H54 (cell line): ENCODE measurements at places on chromosomes 5 and 9.

DNA sequence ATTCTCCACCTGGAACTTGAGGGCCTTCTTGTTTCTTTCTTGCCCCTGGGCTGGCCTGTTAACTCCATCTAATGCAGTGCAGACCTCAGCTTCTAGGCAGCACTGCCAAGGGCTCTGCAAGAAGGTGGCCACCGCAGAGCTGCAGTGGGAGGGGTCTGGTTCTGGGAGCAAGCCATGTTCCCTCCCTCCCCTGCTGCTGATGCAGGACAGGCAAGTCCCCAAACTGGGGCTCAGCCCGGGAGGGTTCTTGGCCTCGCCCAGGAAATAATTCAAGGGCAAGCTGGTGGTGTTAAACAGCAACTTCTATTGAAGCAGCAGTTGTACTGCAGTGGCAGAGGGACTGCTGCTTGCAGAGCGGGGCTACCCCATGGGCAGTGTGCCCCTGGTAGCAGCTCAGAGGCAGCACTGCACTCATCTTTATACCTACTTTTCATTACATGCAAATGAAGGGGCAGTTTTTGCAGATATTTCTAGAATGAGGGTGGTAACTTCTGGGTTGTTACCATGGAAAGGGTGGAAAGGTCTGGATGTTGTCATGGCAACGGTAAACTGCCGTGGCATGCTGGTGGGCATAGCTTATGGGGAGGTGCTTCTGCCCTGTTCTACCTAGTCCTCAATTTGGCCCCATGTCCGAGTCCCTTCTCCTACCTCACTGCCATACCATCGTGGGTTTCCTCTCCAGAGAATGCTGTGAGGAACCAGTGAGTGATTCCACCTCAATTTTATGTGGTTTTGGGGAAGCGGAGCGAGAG, 82.1 kb downstream of the WDR41 start:
- no peak for DNase-seq

DNA sequence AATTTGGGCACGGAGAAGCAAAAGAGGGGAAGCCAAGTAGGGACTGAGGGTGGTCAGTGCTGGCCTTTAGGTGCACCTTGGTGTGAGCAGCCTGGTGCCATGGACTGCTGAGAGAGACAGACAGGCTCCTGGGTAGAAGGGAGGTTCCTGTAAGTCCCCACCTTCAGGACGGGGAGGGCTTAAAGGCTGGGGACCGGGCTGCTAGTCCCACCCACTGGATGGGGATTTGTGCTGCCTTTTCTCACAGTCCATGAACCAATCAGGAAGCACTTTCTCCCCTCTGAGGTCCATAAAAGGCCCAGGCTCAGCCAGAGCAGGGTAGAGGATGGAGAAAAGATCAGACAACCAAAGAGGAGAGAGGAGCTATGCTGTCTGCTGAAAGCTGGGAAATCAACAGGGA, 15.2 kb downstream of the CDC25C start:
- no peak for DNase-seq

GRCh38 chr5:88761939-88762338, 121.0 kb downstream of the MEF2C start:
- DNase-seq = no peak

DNA sequence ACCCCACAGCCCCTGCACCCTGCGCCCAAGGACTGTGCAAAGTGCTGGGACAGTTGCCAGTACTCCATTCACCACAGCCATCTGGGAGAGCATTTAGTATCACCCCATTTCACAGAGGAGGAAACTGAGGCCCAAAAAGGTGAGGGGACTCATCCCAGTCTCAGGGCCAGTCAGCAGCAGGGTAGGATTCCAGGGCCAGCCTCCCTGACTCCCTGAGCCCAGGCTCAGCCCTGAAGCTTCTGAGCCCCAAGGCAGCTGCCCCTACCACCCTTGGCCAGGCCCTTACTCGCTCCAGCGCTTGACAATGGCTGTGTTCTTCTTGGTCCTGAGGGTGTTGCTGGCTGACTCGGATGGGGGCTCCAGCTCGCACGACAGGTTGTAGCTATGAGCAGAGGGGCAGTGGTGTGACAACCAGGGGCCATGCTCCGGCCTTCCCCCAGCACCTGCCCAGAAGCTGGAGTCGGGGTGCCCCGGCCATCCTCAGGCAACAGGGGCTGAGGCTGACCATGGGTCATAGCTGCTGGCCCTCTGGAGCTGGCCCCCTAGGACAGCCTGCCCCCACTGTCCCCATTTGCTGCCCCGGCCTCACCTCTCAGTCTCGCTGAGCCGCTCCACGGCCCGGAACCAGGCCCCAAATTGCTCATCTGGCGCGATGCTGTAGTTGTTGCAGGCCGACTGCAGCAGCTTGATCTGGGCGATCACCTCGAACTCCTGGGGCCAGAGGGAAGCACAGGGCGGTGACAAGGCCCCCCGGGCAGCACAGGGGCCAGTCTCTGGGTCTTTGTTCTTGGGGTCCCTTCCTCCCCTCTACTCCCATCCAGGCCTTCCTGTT, 18.6 kb downstream of the RALGDS start:
- DNase-seq = no peak
